ENCODE measurements at places on chromosomes 16 and 17.

- peak; percentile 32 for DNase-seq
Measured at GRCh38 chr16:23423496-23424049, 29.4 kb downstream of the COG7 start.

DNA sequence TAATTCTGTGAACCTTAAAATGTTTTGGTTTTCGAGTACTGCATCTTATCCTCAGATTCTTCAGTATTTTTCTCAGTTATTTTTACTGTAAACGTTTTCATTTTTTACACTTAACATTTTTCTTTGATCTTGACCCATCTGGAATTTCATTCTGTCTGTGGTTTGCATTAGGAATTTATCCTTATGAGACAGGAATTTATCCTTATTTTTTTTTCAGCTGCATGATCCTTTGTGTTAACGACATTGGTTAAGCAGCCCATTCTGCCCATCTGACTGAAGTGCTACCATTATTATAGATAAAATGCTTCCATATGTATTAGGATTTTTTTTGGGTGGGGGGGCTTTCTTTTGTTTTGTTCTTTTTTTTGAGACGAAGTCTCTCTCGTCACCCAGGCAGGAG is 41.0 kb downstream of the SNX29 start:
- DNase-seq = no peak

GRCh38 chr17:68892658-68893057 is 62.5 kb downstream of the ABCA8 start:
- DNase-seq = no peak

GRCh38 chr17:39199820-39200069 is 338 bp upstream of the RPL19 start:
- peak; percentile 92 for DNase-seq

DNA sequence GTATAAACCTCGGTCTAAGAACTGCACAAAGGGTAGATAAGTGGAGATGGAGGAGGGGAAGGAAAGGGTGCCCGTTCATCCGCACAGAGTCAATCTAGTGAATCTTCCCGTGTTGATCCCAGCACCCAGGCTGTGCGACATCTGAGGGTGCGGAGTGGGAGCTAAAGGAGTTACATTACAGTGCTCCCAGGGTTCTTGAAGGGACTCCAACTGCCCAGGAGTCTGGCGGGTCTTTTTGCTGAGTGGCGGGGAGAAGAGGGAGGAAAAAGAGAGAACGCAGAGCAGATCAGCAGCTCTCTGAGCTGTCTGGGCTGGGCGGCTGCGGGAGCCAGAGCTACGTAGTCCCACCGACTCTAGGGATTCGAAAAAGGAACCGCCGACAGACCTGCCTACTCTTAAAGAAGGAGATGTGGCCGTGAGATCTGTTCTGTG is 1.6 kb upstream of the CA10 start:
- no peak for DNase-seq

DNA sequence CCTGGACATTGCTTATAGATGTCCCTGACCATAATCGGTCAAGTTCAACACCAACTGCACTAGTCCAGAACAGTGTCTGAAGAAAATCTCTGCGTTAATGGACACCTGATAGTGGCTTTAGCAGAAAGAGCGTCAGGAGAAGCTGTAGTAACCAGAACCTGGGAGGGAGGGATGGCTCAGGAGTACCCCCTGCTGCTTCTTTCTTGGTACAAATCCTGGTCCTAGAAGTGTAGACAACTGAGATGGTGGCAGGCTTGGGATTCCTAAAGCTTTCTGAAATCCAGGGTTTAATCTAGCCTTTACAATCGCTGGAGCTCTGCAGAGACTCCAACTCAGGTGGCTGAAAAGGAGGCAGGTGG is 5.4 kb downstream of the MAP3K14 start:
- no peak for DNase-seq

GRCh38 chr16:8665529-8665928 is 8.9 kb upstream of the ABAT start:
- no peak for DNase-seq

GRCh38 chr17:79933863-79934652 is 94.8 kb upstream of the CBX4 start:
- no peak for DNase-seq

GRCh38 chr17:66200685-66201092 is 8.8 kb upstream of the CEP112 start:
- peak; percentile 48 for DNase-seq

- DNase-seq = no peak
Measured at GRCh38 chr17:57720386-57721035, 24.6 kb downstream of the CCDC182 start.

DNA sequence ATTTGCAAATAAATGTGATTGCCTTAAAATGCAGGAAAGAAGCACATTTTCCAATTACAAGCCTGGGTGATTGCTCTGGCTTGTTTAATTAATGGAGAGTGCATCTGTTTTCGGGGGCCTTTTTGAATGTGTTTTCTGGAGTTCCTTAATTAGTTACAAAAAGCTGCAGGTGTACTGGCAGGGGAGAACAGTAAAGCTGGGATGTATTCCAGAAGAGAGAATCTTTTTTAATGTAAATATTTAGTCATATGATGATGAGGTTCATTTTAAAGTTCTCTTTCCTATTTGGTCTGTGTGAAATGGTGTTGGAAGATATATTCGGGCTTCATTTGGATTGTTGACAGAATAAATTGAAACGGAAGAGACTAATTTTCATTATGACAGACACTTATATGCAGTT is 70.9 kb upstream of the N4BP1 start:
- no peak for DNase-seq

DNA sequence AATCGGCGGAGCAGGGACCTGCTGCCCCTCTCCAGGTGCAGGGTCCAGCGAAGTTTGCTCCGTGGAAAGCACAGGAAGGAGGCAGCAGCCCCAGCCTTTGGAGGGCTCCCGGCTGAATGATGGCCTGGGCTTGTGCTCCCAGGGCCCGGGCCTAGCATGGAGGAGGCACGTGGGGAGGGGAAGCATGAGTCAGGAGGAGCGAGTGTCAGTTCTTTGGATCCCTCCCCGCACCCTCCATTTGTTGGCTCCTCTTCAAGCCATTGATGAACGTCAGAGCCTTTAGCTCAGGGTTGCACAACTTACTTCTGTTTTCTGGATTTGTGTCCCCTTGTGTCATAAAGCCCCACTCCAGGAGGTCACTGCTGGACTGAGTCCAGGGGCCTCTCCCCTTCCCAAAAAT is 25.8 kb downstream of the TTYH2 start:
- DNase-seq = peak; percentile 57

GRCh38 chr17:82703036-82703745 is 4.7 kb upstream of the RAB40B start:
- DNase-seq = no peak

DNA sequence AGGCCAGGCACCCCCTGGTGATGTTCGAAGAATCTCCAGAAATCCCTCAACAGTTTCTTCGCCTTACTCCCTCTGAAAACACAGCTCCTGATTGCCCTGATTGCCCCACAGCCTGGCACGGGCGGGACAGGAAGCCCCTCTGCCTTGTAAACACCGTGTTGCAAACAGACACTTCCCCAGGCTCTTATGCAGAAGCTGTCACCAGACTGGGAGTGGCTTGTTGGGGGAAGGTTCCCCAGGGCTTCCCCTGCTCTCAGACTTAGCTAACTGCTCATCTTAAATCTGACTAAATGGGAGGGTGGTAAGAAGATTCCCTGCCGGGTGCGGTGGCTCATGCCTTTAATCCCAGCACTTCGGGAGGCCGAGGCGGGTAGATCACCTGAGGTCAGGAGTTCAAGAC is 11.2 kb downstream of the PIK3R5 start:
- DNase-seq = peak; percentile 32

DNA sequence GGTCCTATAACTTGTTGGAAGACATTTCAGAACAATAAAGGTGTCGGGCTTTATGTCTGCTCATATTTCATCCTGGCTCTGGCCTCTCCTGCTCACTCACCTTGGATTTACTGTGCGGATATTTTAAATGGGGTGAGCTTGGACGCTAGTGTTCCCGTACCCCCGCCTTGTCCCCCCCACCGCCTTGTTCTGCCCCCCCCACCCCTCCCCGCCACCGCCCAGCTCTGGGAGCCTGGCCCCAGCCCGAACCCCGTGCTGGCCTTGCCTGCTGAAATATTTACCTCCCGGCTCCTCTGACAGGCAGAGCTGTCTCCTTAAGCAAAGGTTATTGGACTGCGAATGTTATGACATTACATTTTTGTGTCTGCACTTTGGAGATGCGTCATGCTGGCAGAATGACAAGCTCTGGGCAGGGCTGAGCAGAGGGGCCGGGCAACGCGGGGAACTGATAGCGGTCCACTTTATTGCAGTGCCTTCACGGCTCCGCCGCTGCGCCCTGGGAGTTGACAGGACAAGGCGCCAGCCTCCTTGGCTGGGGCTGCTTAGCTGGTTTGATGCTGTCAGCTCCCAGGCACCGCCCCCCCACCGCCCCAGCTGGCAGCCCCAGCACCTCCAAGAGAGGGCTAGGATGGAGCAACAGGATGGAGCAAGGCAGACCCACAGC is 222.5 kb upstream of the GSE1 start:
- DNase-seq = peak; percentile 65

DNA sequence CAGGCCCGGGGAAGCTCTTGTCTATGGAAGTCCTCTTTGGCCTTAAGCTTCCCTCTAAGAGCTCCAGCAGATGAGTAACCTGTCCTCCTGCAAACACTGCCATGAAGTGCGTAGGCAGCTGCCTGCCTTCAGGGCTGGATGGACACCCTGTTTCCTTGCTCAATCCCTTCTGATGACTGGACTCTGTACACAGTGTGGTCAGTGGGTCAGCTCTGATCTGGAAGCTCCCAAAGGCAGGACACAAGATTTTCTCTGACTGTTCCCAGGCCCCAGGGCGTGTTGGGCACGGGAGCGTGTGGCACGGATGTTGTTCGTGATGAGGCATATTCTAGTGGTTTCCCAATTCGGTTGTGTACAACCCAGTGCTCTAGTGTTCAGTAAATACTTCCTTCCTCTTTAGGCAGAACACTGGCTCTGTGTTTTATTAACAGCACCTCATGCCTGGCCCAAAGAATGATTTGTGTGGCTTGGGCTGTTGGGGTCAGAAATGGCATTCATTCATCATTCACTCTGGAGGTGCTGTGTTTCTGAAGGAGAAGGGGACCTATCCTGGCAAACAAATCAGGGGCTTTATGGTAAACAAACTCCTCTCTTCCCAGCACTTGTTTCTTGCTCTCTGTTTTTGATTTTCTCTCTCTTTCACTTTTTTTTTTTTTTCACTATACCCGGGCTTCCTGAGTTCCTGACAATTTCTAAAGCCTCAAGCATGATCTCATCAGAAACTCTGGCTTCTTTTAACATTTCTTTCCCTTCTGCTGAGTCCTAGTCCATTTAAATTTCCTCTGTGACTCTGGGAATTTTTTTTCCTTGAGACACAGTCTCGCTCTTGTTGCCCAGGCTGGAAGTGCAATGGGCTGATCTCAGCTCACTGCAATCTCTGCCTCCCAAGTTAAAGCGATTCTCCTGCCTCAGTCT is 12.0 kb upstream of the RNF157 start:
- no peak for DNase-seq

DNA sequence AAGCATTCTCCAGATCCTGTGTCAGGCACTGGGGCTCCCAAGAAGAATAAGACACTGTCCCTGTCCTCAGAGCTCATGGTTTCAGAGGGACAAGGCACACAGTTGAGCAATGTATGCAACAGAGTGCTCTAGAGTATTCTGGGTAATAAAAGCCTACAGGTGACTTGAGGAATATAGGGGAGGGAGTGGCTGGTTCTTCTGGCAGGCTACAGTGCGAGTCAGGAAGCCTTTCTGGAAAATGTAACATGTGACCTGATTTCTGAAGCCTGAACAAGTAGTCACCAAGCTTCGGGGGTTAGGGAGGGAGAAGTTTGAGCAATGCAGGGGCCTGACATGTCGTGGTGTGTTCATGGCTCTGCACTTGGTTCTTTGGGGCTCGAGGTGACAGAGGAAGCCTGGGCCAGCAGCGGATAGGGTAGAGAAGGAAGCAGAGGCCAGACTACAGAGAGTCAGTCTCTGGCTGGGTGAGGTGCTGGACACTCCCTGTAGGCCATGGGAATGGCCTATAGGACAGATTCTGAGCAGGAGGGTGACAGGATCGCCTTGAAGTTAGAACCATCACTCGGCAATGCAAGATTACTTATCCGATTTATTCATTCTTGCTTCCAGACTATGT is 16.0 kb upstream of the LRRC75A start:
- no peak for DNase-seq

DNA sequence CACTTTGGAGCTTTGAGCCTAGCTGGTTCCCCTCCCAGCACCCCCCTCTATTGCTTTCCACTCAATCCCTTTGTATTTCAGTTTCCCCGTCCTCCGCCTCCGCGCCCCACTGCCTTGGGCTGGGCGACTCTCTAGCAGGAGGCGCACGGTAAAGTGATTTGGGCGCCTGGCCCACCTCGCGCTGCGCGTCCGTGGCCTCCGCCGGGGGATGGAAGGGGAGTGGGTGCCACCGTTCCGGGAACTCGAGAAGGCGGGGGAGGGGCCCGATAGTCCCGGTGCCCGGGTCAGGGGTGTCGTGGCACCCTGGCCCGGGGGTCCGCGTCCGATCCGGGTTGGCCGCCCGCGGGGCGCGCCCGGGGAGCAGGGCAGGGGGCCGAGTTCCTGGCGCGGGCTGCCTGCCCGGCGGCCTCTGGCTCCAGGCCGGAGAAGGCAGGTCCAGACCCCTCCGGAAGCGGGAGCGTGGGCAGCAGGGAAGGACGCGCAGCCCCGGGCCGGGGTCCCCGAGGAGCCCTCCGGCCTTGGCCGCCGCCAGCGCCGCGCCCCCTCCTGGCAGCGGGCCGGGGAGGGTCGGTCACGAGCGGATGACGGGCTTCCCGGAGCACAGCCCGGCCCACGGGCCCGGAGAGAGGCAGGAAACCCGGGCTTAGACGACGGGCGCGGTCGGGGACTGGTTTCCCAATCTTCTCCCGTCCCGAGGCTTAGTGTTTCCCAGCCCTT is 15.8 kb downstream of the MEOX1 start:
- peak; percentile 91 for DNase-seq

- no peak for DNase-seq
Measured at GRCh38 chr17:77859035-77859810, 99.3 kb upstream of the TNRC6C start.

- DNase-seq = no peak
Measured at GRCh38 chr17:14882131-14882530, 383.0 kb downstream of the PMP22 start.

GRCh38 chr17:41324180-41325075 is 8.9 kb upstream of the KRTAP17-1 start:
- DNase-seq = no peak

GRCh38 chr16:19936441-19936840 is 51.8 kb upstream of the GPRC5B start:
- DNase-seq = no peak

DNA sequence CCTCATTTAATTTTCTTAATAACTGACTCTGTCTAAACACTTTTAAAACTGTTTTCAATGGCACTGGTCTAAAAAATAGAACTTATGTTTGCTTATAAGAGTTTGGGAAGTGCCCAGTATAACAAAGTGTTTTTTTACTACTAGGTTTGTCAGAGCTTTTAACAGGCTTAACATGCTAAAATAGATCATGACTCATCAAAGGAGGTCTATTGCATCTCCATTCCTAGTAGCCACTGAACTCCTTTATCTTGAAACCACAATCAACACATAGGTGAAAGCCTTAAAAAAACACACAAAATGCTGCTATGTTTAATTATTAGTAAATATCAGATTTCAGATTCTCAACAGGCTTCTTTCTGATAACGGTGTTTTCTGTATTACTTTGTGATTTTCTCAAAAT is 196.4 kb upstream of the KIF2B start:
- DNase-seq = no peak

GRCh38 chr16:80480664-80481063 is 60.1 kb upstream of the DYNLRB2 start:
- no peak for DNase-seq

- DNase-seq = no peak
Measured at GRCh38 chr17:35073183-35073790, 9.8 kb upstream of the RFFL start.

- DNase-seq = no peak
Measured at GRCh38 chr17:76367642-76368041, 13.9 kb upstream of the PRPSAP1 start.
